Activated naive CD4-positive, alpha-beta T cell treated with anti-CD3 and anti-CD28 coated beads, Interleukin-2, amount 50 U/mL, for 16 hours (primary cell): ENCODE measurements at places on chromosomes 2 and 18.

GRCh38 chr18:70333757-70334156 lies 44.9 kb downstream of the SOCS6 start:
- no peak for DNase-seq

- DNase-seq, result no peak
These were observed 39.8 kb upstream of the C2orf15 start for GRCh38 chr2:99101697-99102096.

DNA sequence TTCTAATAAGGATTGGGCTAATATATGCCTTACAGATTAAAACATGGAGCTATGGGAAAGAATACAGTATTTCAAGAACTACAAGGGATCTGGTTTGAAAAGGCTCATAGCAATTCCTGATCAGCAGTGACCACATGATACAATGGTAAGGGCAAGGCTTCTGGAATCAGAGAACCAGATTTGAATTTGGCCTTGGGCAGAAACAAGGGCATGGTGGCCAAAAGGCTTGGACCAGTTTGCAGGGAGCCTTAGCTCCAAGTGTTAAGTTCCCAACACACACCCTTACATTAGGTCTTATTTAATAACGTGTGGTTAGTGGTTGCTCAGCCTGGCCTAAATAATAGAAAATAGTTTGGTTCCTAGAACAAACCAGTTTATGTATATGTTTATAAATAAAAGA lies 87.7 kb downstream of the ZAP70 start:
- no peak for DNase-seq

- no peak for DNase-seq
These were observed 136.6 kb upstream of the RMP24 start for GRCh38 chr18:35835833-35836232.

- no peak for DNase-seq
These were observed 33.5 kb upstream of the CRIM1 start for GRCh38 chr2:36322108-36322507.

DNA sequence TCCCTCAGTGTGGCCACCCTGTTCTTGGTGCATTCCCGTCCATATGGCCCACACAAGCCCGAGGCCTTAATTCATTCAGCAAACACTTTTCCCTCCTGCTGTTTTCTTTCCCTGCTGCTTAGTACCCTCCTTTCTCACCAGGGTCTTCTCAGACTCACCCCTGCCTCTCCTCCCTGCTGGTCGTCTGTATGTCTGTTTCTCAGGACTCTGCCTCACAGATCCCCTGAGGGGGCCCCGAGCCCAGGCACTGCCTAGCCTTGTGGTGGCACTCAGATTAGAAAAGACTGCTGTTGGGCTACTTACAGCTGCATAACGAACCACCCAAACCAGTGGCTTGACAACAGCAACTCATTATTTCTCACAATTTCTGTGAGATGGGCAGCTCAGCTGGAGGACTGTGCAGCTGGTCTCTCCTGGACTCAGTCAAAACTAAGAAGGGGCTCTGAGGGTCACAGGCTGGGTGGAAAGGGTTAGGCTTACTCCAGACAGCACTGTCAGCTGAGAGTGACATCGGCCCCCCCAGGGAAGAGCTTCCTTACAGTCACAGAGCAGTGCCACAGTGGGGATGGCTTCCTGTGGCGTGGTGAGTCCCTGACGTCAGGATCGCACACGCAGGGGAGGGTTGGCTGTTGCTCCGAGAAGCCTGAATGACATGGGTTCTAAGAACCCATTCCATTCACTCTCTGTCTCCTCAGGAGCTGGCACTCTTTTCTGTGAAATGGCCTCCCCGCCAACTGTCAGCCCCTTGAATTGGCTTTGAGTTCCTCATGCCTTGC lies 139.0 kb downstream of the UXS1 start:
- DNase-seq, result no peak

DNA sequence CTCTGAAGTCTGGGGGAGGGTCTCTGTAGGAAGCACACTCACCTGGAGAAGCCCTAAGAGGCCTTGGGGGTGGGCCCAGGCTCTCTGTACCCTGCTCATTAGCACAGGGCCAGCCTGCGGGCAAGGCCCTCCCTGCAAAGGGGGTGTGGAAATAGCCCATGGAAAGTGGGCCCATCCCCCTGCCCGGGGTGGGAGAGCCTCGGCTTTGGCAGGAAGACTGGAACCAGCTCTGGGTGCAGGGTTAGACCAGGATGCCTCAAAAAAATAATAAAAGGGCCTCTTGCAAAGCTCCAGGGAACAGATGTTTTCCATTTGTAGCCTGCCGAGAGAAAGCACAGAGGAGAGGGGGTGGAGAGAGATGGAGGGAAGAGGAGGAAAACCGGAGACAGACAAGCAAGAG lies 98.7 kb downstream of the STPG4 start:
- no peak for DNase-seq

DNA sequence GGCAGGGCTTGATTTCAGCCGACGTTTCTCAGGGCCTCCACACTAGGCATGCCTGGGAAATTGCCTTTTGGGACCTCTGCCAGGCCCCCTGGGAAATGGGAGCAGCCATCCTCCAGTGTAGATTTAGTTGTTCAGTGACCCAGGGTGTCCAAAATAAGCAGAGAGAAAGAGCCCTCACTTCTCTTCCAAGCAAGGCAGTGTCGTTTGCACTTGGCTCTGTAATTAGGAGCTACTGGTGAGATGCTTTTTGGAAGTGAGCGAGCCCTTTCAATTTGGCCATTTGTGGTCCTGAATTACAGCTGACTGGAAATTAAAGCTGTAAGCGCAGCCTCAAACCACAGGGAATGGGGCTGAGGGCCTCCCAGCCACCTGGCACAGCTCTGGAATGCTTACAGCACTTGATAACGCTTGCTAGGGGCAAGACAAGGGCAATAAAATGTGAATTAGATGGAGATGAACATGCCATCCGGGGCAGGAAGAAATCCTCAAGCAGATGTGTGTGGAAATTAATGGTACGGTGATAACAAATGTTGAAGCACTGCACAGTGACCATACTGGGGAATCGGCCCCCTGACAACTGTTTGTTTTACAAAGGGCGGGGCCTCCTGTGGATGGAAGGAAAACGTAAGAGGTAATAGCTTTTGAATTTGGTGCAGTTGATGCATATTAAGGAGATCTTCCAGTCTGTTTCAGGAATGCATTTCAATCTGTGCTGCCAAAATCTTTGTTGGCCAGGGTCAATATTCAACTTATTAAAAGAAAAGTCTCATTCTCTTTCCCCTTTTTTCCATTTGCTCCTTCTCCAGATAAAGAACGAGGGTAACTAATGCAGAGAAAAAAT lies 173.1 kb downstream of the UXS1 start:
- DNase-seq, result no peak

- DNase-seq, result no peak
These were observed 23.8 kb upstream of the TEX44 start for GRCh38 chr2:231568785-231569435.

DNA sequence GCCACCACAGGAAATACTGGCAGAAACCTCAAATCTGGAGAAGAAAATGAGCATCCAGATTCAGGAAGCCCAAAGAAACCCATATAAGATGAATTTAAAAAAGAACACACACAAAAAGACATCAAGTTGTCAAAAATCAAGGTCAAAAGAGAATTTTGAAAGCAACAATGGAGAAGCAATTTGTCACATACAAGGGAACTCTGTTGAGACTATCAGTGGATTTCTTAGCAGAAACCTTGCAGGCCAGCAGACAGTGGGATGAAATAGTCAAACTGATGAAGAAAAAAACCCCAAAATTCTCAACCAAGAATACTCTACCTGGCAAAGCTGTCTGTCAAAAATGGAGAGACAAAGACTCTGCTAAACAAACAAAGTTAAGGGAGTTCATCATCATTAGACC lies 272.6 kb downstream of the ADCYAP1 start:
- DNase-seq, result no peak

DNA sequence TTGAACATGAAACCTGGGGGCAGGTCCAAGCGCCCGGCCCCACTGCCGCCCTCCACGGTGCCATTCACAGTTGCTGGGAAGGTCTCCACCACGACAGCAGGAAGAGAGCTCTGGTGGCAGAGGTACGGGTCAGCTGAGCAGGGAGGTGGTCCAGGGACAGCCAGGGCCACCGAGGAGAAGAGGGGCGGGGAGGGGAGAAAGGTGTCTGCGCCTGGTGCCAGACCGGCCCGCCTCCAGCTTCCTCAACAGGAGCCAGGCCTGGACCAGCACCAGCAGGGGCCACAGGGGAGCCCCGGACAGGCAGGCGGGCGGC lies 56.2 kb downstream of the BIN1 start:
- no peak for DNase-seq

GRCh38 chr18:79690071-79690470 lies 10.5 kb downstream of the CTDP1 start:
- DNase-seq, result no peak

- DNase-seq, result no peak
These were observed 73.9 kb upstream of the SIX2 start for GRCh38 chr2:45083175-45083574.

GRCh38 chr18:45637546-45638327 lies 22.5 kb downstream of the SLC14A2 start:
- DNase-seq, result no peak

- DNase-seq, result no peak
These were observed 13.2 kb downstream of the MAPRE2 start for GRCh38 chr18:35054401-35054800.

DNA sequence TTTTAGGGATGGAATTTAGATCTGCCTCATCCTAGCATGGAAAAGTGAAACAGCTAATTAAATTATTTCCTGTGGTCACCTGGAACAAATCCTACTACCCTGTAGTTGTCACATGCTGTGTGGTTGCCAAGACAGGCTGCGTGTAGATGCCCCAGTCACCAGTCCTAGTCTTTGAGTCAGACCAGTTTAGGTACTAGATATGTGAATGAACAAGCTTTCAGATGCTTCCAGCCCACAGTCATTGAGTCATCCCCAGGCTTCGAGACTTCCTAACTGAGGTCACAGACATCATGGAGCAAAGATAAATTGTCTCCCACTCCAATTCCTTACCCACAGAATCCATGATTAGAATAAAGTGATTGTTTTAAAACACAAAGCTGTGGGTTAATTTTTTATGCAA lies 35.8 kb upstream of the GRB14 start:
- DNase-seq, result no peak

DNA sequence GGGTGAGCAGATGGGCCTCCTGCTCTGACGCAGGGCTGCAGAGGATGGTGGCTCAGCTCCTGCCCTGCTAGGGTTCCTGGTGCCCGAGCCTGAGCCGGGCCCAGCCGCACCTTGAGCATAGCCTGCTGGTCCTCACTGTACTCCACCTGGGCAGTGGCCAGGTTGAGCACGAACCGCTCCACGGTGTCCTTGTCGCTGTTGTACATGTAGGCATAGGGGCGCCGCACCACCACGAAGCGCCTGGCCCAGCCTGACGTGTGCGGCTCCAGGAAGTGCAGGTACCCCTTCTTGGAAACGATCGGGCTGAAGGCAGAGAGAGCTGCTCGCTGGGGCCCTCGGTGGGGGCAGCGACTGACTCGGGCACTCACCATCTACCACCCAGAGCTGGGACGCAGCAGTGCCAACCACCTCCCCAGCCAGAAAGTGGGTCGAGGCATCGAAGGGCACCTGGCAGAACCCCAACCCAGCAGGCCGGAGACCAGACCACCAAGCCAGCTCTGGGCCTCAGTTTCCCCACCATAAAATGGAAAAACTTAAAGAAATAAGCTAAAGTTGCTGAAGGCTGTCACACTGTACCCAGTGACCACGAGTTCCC lies 27.3 kb downstream of the AQP12A start:
- no peak for DNase-seq

DNA sequence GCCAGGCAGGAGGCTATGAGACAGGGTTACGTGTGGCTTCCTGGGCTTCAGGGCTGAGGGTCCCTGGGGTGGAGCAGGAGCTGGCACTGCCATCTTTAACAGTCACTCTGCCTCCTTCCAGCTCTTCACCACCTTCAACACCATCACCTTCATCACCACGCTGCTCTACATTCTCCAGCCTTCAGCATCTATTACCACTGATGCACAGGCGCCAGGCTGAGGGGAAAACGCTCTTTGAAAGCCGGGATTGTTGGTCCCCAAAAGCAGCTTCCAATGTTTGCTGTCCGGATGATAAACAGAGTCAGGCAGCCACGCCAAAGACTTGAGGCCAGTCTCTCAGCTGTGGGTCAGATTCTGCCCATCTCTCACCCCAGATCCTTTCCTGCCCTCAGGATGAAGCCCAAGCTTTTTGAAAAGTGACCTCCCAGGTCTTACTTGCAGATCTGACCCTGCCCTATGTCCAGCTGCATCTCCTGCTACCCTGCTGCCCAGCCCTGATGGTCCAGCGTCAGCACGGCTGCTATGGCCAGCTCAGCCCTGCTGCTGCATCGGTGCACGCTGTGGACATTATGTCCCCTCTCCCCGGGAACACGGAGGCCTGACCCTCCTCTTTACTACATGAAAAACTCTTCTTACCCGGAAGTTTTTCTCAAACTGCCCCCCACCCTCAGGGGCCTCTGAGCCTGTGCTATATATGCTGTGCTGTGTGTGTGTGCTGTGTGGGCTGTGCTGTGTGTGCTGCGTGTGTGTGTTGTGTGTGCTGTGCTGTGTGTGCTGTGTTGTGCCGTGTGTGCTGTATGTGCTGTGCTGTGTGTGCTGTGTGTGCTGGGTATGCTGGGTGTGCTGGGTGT lies 31.2 kb upstream of the MAL start:
- no peak for DNase-seq

- no peak for DNase-seq
These were observed 14.7 kb upstream of the CERS6 start for GRCh38 chr2:168441214-168441872.

DNA sequence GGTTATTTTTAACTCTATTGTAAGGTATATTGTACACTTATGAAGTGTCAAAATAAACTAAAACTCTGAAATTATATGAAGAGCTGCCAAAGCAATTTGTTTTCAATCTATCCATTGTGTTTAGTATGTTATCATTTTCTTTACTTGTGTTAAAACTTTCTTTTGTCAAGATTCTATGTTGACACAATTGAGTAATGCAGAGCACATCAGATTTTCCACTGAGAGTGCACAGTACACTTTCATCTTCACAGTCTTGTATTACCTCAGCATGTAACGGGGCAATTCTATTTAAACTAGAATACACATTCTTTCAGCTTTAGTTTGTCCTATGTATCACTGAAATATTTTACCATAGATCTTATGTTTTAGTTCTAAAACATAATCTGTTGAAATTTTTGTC lies 304.4 kb upstream of the ZC3H15 start:
- no peak for DNase-seq

- no peak for DNase-seq
These were observed 32.2 kb downstream of the KCTD18 start for GRCh38 chr2:200477667-200478131.

- DNase-seq, result no peak
These were observed 47.0 kb upstream of the FOSL2 start for GRCh38 chr2:28345619-28346018.

DNA sequence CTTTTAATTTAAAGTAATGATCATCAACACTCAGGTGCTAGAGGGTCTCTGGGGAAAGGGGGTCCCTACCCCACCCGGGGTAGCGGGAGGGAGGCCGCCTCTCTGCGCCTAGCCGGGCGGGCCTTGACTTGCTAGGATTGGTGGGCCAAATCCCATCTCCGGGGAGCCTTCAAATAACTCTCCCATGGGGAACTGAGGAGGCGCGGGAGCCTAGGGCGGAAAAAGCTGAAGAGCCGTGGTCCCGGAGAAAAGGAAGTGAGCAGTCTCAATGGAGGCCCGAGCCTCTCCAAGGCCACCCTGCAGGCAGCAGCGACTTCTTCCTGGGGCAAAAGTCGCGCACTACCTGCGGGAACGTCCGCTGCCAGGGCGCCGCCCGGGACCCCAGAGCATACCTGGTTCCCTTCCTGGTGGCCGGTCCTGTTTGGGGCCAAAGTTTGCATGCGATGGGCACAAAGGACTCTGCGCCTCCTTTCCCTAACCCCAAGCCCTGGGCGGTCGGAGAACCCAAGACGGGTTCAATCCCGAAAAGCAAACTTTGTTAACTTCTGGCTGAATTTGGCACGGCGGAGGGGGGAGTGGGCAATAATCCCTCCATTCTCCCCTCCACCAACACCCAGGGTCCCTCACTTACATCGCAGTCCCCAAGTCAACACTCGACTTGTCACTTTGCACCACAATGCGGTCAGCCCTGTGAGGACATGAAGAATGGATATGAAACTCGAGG lies 13.6 kb downstream of the EN1 start:
- no peak for DNase-seq
